ENCODE measurements at places on chromosomes 3 and 15. TPM values are rescaled to one million over a fixed set of nuclear protein-coding genes. Genes with fewer than 3 reads are reported as not detected.

GRCh38 chr3:178628037-178628436 is 91.8 kb downstream of the KCNMB2 start:
- DNase-seq: no peak

Gene HDC
- polyA plus RNA-seq: not detected

Gene ADGRG7
- not detected for polyA plus RNA-seq

DNA sequence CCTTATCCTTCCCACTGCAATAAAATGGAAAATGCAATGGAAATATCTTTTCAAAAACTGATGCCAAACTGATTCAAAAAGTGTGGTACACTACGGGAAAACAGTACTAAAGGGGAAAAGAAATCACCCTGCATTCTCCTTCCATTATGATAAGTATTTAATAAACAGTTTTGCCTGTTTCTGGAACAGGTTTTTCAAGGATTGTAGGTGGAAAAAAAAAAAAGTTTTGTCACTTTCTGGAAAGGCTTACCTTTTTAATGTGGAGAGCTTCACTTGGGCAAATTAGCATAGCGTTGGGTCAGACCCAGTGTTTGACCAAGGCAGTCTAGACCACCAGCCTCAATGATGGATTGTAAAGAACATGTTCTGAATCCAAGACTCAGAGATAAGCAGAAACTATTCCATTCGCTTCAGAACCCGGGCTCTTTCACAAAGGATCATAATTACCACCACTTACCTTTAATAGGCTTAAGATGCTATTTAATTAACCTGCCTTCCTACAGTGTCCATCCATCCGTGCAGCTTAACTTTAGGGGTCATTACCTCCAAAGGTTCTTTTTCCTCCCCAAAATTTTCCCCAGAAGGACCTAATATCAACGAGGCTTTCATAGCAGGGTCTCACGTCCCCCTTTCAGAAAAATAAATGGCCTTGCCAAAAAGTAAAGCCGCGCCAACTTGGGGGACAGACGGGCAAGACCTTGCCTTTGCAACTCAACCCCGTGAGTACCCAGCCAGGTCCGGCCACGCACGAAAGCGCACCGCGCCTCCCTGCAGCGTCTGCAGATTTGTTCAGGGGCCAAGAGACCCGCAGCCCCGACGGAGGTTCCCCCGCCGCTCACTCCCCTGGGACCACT is 1.0 kb downstream of the DCBLD2 start:
- DNase-seq: no peak

GRCh38 chr3:32175607-32176197 is 62.8 kb upstream of the CMTM8 start:
- DNase-seq: peak; percentile 55

- peak; percentile 61 for DNase-seq
Observed at GRCh38 chr3:11699083-11699427, 55.3 kb upstream of the VGLL4 start.

Gene NOX5
- polyA plus RNA-seq: 0.07 TPM

Gene SLC24A5
- not detected for polyA plus RNA-seq

Gene RAD18
- 6.9 TPM for polyA plus RNA-seq

- no peak for DNase-seq
Observed at GRCh38 chr3:9791790-9792404, 376 bp downstream of the TADA3 start.

Measured in IMR-90 (cell line).